ENCODE measurements at places on chromosomes 1 and 21. TPM values are rescaled to one million over a fixed set of nuclear protein-coding genes. Genes with fewer than 3 reads are reported as not detected.

DNA sequence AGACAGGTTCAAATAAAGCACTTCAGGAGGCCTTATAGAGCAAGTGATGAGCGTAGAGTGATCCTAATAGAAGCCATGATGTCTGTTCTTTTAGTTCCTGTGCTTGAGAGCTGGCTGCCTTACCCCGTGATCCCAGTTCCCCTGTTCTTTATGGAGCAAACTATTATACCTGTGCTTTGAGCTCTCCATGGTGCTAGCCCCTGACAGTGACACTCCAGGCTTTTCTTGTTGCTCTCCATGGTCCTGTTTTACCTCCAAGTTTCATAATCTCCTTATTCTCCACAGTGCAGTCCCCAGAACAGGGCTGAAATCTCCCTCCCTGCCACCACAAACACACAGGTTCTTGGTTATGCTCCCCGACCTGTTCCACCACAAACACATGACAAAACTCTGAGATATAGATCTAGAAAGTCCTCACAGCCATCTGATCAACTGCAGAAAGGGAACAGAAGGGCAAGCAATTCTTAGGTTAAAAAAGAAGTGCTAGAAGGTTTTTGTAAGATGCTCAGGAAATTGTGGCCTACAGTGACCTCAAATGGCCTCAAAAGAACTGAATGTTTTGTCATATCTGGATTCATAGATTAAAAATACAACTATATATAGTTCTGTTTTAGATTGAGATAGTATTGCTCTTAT lies 6.0 kb downstream of the CADM3 start:
- DNase-seq = peak; percentile 13

Gene HSPA6
- not detected for polyA plus RNA-seq

DNA sequence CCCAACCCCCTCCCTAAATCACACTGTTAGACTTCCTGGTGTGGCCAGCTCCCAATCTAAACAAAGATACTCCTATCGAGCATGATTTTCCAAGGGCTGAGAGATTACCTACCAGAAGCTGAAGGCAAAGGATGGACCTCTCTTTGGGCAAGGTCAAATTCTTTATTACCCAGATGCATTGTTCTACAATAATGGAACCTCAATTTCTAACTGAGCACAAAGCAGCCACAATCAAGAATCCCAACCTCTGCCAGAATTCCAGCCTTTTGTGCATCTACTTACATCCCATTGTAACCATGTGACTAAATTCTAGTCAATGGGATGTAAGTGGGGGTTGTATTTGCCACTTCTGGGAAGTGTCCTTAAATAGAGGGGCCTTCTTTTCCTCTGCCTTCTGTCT lies 24.9 kb upstream of the VPS26C start:
- DNase-seq = no peak

Gene S1PR1
- polyA plus RNA-seq = 131 TPM

Gene PLA2G2C
- polyA plus RNA-seq = not detected

Gene KIF26B
- not detected for polyA plus RNA-seq

DNA sequence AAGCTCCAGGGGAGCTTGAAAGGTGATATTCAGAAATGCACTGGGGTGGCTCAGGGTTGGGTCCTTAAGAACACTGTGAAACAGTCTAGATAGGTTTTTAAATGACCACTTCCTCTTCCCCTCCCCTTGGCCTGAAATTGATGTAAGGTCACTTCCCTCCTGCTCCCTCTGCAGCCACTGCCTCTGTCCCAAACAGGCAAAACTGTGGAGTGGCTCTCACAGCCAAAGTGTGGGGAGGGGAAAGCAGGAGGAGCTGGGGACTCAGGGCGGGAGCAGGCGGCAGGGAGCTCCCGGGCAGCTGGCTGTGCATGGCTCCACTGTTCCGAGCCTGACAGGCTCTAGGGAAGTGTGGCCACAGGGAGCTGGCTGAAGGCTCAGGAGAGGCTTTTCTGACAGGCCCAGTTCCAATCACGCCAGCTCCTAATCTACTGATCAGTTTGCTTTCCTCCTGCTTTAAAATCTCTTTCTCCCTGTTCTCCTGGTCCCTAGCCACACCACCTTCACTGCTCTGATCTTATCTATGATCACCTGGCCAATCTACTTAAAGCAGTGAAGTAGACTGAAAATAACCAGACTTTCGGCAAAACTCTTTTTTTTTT lies 5.1 kb upstream of the CSRP1 start:
- DNase-seq = no peak

- no peak for DNase-seq
Observed at GRCh38 chr1:233367057-233367803, 39.7 kb downstream of the MAP3K21 start.

GRCh38 chr1:11187494-11187893 lies 1.7 kb upstream of the ANGPTL7 start:
- DNase-seq = no peak

GRCh38 chr1:157274698-157275534 lies 136.7 kb upstream of the ETV3 start:
- no peak for DNase-seq

- DNase-seq = peak; percentile 69
Observed at GRCh38 chr1:2290595-2291510, 62.7 kb downstream of the SKI start.

GRCh38 chr1:40612345-40612831 lies 53.1 kb downstream of the RIMS3 start:
- DNase-seq = peak; percentile 74

DNA sequence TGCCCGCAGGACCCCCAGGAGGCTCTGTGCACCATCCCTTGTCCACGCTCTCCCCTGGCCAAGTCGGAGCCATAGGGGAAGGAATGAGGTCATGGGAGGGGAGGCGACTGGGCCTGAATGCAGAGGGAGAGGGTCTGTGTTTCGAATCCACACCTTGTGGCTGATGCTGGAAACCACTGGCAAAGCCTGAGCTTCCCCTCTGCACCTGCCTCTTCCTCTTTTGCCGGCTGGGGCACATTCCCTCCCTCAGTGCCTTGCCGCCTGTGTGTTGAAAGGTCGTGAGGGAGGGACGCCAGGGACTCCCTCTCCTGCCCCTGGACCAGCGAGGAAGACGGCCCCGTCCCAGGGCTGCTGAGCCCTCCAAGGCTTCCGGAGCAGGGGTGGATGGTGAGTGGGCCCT lies 27.3 kb downstream of the PRDM16 start:
- no peak for DNase-seq

Gene RIPK4
- polyA plus RNA-seq = not detected

GRCh38 chr1:45802343-45803298 lies 791 bp upstream of the MAST2 start:
- DNase-seq = peak; percentile 5

Gene GPR161
- not detected for polyA plus RNA-seq

DNA sequence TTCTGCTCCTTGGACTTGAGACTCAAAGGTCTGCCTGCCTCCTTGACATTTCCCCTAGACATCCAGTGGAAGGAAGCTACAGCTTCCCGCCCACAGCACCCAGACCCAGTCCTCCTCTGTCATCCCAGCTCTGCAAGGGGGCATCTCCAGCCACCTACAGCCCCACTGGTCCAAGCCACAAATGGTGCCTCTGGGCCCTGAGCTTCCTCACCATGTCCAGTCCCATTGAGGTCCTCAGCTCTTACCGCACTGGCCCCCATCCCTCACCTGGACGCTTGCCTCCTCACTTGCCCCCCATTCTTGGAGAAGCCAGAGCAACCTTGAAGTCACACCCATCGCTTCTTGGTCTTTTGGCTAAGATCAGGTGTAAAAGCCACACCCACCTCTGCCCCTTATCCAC lies 13.2 kb downstream of the PODN start:
- no peak for DNase-seq

DNA sequence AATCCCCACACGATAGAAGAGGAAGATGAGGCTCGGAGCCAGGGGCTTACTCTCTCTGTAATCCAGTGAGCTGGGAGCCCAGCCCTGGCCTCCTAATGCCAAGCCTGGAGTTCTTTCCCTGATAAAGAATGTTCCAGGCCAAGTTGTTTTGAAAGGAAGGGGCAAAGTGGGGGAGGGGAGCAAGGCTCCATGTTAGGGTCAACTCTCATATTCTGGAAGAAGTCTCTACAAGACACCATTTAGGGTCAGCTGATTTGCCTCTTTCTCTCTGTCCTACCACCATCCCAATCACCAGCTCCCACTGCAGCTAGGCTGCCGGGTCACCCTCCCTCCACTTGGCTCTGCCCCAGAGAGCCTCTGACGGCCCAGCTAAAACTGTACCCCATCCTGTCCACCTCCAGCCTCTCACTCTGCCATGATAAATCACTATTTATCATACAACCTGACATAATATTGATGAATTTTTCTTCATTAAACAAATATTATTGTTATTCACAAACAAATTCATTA lies 95.0 kb downstream of the GLIS1 start:
- no peak for DNase-seq

DNA sequence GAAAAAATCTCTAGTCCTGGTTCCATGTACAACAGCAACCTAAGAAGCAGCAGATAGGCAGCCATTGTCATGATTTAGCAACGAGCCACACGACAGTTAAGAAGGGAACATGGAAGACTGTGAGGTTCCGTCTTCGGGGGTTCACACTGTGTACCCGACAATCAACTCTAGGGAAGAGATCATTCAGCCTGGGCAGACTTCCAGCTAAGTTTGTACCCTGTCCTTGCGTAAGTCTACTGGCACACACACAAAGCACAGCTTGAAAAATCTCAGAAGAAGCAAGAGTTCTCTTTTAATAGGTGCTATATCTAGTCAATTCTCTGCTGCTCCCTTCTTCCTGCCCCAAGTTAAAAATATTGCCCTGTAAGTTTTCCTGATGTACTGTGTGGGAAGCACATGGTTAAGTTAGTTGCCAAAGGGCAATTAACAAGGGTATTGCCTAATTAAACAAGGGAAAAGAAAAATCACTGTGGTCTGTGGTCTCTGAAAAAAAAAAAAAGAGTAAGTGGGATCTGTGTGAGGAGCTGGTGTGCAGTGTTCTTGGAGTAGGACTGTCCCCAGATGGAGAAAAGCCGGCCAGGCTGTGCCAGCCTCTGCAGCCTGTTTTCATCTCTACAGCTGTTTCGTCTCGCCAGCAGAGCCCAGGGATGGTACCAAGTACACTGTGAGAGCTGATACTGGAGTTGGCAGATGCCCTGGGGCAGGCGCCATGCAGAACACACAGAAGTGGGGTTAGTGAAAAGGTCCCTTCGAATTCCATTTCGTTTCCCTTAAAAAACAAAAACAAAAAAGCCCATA lies 6.4 kb upstream of the MYBPHL start:
- DNase-seq = no peak

GRCh38 chr1:211537253-211537652 lies 41.7 kb downstream of the SLC30A1 start:
- DNase-seq = no peak

Gene OLIG1
- polyA plus RNA-seq = not detected

Gene NPPB
- not detected for polyA plus RNA-seq

Gene OR2M5
- not detected for polyA plus RNA-seq

Gene TMIGD3
- polyA plus RNA-seq = not detected

Gene HSD3B1
- polyA plus RNA-seq = not detected

DNA sequence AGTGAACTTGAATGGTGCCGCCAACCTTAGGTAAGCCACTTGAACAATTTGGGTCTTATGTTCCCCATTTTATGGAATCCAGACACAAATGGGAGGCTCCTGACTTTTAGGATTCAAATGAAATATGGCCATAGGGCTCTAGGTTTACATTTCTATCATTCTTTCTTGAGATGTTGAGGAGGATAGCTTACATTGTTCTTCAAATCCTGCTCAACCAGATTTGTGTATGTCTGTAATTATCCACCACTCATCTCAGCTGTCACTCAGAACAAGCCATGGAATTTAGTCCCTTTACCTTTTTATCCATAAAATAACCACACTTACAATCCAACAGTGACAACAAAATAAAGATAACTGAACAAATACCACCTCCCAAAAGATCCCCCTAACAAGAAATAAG lies 682.9 kb upstream of the PTBP2 start:
- no peak for DNase-seq

DNA sequence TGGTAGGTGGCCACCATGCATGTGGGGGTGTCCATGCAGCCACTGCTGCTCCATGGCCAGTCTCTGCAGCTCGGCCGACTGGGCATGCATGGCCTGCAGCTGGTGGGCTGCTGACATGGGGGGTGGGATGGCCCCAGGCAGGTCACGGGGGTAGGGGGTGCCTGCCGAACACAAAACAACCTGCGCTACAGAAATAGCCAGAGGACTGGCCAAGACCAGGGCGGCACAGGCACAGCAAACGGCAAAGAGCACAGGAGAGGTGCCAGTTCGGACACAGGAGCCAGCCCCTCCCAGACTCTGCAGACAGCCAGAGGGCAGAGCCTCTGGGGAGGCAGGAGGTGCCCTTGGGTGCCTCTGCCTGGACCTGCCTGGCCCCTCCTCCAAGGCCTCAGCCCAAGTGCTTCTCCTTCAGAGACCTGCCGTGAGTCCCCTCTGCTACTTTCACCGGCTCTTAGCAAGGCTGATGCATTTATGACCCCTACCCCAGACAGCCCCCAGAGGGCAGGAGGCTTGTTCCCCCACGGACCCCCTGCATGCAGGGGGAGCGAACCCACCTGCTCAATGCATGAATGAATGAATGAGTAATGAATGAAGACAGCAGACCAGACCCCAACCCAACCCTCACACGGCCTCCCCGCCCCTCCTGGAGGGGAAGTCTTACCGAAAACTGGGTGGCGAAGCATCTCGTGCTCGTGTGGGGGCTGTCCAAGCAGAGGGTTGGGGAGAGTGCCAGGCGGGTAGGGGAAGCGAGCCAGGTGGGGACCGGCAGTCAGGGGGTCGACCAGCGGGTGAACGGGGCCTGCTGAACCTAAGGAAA lies 37.7 kb downstream of the SLC45A1 start:
- no peak for DNase-seq

Gene VHLL
- not detected for polyA plus RNA-seq

DNA sequence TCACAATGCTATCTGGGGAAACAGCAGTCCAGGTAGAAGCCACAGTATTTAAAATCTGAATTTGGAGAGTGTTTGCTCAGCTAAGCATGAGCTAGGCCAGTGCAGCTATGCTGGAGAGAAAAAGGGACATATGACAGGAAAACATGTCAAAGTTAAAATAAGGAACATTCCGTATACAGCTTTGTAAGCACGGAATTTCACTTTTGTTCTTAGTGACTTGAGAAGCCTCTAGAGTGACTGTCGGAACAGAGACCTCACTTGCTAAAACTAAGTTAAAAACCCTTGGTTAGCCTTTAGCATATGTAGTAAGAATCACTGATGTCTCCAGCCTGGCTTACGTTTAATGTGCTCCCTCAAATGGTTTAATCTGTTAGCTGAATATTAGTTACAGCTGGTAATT lies 661.7 kb downstream of the KCNT2 start:
- no peak for DNase-seq

DNA sequence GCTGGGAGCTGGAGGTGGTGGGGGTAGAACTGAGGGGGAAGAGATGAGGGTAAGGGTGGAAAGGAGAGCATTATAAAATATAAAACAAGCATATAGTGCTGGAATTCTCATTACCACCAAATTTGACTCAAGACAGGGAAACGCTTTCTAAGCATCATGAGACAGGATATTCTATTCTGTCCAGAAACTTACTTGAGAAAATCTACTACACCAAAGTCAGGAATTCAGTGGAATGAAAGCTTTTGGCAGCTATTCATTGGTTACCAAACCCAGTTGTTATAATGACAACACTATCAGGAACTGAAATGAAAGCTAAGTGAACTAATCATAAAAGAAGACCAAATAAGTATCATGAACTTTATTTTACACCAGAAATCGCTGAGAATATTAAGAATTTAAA lies 14.5 kb downstream of the AIDA start:
- DNase-seq = no peak

Data from CD4-positive, CD25-positive, alpha-beta regulatory T cell (primary cell).